ENCODE measurements at places on chromosomes 13 and 19. TPM values are rescaled to one million over a fixed set of nuclear protein-coding genes. Genes with fewer than 3 reads are reported as not detected.

- no peak for DNase-seq
Measured at GRCh38 chr13:83810136-83810535, 72.1 kb downstream of the SLITRK1 start.

DNA sequence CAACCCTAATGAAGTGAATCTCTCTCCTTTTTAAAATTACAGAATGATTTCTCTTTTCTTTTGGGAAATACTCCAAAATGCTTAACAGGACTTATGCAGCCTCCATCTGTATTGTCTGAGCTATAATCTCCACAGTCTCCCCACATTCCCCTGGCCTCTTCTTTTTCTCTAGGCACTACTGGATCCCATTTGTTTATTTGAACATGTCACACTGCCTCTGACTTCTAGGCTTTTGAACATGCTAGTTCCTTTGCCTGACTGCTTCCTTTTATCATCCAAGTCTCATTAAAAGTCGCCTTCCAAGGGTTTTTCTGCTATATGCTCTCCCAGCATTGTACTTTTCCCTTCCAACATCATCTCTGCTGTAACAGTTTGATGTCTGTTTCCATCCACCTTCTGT, 548.7 kb downstream of the PCDH9 start:
- no peak for DNase-seq

- DNase-seq = no peak
Measured at GRCh38 chr19:38801359-38802095, 11.2 kb downstream of the LGALS4 start.

SLC17A7 gene
- total RNA-seq = 0.42 TPM

COL4A1 gene
- total RNA-seq = not detected
